SW 1271 (cell line): ENCODE measurements at places on chromosomes 11 and 22.
A peak's percentile ranks its signal among the peaks of the same experiment; 100 is the strongest.

GRCh38 chr11:94521684-94522083 is 9.4 kb downstream of the C11orf97 start:
- peak; percentile 62 for DNase-seq

GRCh38 chr11:59801981-59802638 is 8.5 kb downstream of the MRPL16 start:
- no peak for DNase-seq

- no peak for DNase-seq
These were observed 289.7 kb downstream of the ST3GAL4 start for GRCh38 chr11:126645186-126645585.

DNA sequence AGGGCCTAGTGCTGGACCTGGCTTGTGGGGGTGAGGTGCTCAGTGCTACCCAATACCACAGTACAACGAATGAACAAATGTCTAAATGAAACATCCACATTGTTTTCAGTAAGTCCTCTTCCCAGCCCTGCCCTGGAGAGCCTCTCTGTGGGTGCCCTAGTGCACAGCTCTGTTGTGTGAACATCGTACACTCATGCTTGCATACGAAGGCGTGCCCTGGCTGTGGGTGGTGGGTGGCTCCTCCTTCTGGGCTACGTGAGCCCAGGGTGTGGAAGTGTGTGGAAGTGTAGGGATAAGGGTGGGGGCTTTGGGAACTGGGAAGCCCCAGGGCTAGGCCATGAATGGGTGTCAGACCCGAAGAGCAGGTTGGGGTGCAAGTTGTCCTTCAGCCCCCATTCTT is 592 bp upstream of the NLRX1 start:
- no peak for DNase-seq

- no peak for DNase-seq
These were observed 51.2 kb downstream of the KCNJ4 start for GRCh38 chr22:38403812-38404211.

DNA sequence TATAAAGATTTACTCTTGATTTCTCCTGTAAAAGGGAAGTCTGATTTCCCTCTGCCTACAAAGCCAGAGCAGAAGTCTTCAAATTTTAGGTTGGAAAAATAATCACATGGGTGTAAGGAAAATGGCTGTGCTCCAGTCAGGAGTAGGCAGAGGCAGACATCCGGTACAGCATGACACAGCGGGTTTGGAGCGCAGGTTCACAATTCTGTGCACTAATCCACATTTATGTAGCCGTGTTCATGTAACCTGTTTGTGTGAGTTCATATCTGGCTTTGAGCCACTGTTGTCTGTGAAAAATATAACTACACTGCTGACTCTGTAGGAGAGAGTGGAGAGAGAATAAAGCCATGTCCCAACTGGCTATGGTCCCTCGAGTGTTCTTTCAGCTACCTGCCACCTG is 248.0 kb downstream of the CASP12 start:
- DNase-seq: no peak

DNA sequence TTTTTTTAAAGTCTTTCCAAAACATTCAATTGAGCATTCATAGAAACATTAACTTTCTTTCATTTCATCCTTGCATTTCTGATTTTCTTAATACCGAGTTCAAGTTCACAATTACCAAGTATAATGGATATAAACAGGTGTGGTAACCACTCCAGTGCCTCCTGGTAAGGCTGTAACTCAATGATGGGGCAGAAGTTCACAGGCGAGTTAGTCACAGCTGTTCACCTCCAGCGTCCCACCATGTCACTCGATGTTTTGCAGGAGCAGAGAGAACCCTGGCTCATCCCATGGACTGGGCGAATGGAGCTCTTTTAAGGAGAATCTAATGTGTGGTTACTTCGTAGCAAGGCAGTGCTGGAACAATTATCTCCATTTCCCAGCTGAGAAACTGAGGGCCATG is 94.4 kb upstream of the ALX4 start:
- no peak for DNase-seq

DNA sequence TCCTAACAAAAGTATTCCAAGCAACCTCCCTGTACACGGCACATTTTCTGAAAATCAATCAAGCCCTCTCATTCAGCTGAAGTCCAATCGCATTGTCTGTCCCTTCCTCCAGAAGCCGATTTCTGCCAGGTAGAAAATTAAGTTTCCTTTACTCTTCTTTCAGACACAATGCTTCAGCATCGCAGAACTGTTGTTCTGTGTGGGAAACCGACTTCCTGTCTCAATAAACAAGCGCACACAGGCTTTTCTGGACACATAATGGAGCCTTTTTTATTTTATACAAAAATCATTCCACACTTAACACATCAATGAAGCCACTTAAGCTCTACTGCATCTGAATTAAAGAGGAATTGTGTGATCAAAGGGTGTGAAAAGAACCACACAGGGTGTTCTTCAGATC is 75.6 kb downstream of the BLID start:
- no peak for DNase-seq

- no peak for DNase-seq
These were observed 33.4 kb upstream of the APOL5 start for GRCh38 chr22:35684270-35684700.
